ENCODE measurements at places on chromosomes 1 and 21. TPM values are rescaled to one million over a fixed set of nuclear protein-coding genes. Genes with fewer than 3 reads are reported as not detected.

The PIGC gene
- 14.6 TPM for total RNA-seq

The NPPB gene
- total RNA-seq, result not detected

The CACHD1 gene
- total RNA-seq, result 11.1 TPM

The BATF3 gene
- total RNA-seq, result under 0.01 TPM

The VSIG8 gene
- 0.34 TPM for total RNA-seq

The BEND5 gene
- 0.21 TPM for total RNA-seq

The ACTL8 gene
- total RNA-seq, result not detected

The MR1 gene
- 19.8 TPM for total RNA-seq

The CADM3 gene
- total RNA-seq, result not detected

The RXFP4 gene
- not detected for total RNA-seq

The TFF2 gene
- total RNA-seq, result not detected

The MTMR11 gene
- total RNA-seq, result 3.1 TPM

The TMEM82 gene
- total RNA-seq, result not detected

The TAF5L gene
- total RNA-seq, result 22.6 TPM

The NPPA gene
- total RNA-seq, result not detected

The FAM20B gene
- total RNA-seq, result 44.1 TPM

The TTC22 gene
- total RNA-seq, result 6.8 TPM

The OR2L8 gene
- total RNA-seq, result not detected

The ACOT11 gene
- total RNA-seq, result 12.6 TPM

The CNR2 gene
- total RNA-seq, result not detected

The CBS gene
- 52.3 TPM for total RNA-seq

The PRR9 gene
- 2.1 TPM for total RNA-seq

The SPATA21 gene
- total RNA-seq, result not detected

The LRRC47 gene
- 46.7 TPM for total RNA-seq

The SYCP1 gene
- total RNA-seq, result not detected

The UMODL1 gene
- total RNA-seq, result 0.07 TPM

The SV2A gene
- total RNA-seq, result 0.36 TPM

The WLS gene
- total RNA-seq, result 35.5 TPM

The FBLIM1 gene
- total RNA-seq, result 96.7 TPM

The NDUFS5 gene
- total RNA-seq, result 442 TPM

The FMO1 gene
- not detected for total RNA-seq

The EPB41 gene
- 29.7 TPM for total RNA-seq

The UBXN10 gene
- 0.21 TPM for total RNA-seq

The GUCA2B gene
- not detected for total RNA-seq

The DIRAS3 gene
- 0.07 TPM for total RNA-seq

The ADGRB2 gene
- 0.34 TPM for total RNA-seq
